ENCODE measurements at places on chromosomes 5 and 9.

DNA sequence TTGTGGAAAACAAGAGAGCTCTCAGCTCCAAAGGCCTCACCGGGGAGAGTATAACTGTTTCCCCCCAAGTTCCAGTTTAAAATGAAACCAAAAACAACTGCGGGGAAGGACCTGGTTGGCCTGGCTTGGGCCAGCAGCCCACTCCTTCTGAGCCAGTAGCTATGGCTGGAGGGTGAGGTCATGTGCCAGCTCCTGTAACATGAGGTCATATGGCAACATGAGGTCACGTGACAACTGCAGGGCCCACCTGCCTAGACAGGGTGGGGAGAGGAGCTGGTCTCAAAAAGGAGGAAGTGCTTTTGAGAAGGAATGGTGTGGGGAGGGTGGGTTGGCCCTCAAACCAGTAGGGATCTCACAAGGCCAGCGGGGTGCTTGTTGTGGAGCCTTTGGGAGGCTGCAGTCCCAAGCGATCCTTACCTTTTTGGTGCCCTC is 29.3 kb upstream of the CRB2 start:
- DNase-seq = no peak

- no peak for DNase-seq
These were observed 22.1 kb downstream of the SPATA31D1 start for GRCh38 chr9:82010711-82011110.

DNA sequence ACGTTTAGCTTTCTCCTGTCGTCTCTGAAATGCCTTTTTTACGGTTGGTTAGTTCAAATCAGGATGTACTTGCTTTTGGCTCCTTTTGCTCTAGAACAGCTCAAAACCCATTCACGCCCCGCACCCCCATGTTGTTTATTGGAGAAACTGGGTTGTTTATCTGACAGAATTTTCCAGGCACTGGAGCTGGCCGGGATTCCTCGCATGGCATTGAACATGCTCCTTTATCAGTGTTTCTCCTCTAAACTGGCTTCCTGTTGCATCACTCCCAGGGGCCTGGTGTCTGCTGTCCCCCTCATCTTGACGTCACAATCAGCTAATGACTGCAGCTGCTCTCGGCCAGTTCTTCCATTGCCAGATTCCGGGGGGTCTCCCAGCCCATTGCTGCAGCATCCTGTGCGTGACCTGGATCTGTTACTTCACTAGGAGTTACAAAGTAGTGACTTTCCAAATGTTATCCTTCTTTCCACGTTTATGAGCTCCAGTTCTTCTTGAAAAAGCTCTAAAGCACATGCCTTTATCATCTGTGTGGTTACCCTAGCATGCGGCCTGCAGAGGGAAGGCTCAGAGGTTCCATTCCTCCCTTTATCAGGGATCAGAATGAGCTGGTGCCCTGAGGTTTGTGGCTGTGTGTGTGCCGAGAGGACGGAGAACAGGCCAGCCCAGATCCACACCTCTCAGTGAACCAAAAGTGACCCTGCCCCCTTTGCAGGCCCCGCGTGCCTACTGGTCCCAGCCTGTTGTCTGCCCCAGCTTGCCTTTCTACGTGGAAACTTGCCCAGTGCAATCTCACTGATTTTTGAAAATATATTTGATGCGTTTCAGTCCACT is 27.5 kb downstream of the FAM163B start:
- DNase-seq = no peak

DNA sequence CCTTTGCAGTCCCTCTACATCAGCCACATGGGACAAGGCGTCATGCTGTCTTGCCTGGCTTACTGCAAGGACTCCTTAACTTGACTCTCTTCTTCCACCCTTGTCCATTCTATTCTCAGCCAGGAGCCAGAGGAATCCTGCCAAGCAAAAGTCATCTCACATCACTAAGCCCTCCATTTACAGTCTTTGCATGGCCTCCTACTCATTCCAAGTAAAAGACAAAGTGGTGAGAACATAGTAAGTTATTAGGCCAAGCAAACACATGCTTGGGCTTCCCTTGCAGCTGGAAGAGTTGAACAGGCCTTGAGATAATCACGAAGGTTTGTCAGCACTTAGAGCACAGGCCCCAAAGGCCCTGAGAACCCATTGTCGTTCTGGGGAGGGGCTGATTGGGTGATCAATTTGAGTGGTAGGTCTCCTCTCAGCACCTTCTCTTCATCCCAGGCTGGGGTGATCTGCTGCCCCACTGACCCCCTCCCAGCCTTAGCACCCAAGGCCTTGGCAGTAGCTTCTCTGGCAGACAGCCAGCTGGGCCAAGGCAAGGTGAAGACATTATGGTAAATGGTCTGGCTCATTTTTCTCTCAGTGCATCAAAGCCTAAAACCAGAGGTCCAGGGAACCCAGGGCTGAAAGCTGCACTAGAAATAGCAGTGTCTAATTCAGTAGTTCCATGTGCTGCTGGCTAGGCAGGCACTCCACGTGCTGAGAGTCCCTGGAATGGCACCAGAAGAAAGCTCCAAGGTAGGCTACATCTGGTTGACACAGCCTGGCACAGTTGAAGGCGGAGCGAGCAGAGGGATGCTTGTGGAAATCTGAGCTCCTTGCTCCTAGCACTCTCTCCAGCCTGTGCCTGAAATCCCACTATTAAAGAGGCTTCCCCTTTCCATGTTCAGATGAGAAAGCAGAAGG is 121.4 kb downstream of the ASTN2 start:
- DNase-seq = no peak

DNA sequence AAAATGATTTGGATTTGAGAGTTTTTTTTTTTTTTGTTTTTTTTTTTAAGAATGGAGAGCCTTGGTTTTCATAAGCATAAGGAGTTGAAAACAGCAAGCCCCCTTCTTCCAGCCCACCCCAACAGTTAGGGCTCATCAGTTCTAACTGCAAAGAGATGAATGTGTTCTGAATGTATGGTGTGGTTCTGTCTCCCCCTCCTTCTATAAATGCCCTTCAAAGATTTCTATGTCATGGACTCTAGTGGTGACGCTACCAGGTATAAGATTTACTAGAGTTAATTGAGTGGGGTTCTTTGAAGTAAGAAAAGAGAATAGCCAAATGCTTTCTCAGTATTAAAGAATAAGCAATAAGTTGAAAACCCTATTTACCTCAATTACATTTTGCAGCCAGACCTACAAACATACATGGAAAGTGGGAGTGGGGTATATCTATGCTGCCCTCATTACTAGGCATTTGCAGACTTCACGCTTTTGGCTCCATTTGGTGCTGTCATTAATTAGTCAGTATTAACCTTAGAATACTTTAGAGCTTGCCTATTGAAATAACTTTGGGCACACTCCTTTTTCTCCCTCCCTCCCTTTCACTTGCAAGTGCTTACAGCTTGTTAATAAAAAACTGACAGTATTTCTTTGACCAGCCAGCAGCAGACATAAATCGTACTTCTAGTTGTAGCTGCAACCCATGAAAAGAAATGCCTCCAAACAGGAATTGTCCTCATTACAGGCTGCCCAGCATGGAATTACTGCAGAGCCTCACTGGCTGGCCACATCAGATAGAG is 667.2 kb upstream of the ZNF608 start:
- DNase-seq = no peak

- no peak for DNase-seq
These were observed 395.4 kb downstream of the KDM4C start for GRCh38 chr9:7153134-7153533.

- no peak for DNase-seq
These were observed 35.1 kb downstream of the SPTAN1 start for GRCh38 chr9:128587453-128587852.

DNA sequence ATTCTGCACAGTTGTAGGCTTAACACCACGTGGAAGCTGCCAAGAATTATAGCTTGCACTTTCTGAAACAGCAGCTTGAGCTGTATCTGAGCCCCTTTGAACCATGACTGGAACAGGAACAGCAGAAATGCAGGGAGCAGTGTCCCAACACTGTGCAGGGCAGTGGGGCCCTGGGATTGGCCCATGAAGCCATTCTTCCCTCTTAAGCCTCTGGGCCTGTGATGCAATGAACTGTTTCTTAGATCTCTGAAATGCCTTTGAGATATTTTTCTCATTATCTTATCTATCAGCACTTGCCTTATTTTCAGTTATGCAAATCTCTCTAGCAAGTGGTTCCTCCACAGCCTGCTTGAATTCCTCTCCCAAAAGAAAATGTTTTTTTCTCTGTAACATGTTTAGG is 87.0 kb upstream of the MTAP start:
- no peak for DNase-seq

Data from T-helper 22 cell (primary cell).